ENCODE measurements at places on chromosomes 7 and 10.

GRCh38 chr7:68401313-68401712, 1197.0 kb upstream of the AUTS2 start:
- no peak for DNase-seq

DNA sequence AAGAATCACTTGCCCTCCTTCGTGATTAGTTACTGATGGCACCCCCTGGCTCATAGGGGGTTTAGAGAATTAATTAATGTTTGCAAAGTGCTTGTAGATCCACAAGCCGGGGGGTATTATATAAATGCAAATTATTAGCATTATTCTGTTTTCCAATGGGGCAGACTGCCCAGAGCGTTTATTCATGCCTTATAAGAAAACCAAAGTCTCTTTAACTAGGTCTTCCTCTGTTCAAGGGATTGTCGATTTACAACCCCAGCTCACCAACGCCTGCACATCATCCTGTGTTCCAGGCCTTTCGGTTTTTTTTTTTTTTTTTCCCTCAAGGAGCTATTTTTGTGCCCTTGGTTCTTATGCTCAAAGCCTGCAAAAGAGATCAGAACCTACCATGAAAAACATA, 630.7 kb downstream of the PARD3 start:
- no peak for DNase-seq

DNA sequence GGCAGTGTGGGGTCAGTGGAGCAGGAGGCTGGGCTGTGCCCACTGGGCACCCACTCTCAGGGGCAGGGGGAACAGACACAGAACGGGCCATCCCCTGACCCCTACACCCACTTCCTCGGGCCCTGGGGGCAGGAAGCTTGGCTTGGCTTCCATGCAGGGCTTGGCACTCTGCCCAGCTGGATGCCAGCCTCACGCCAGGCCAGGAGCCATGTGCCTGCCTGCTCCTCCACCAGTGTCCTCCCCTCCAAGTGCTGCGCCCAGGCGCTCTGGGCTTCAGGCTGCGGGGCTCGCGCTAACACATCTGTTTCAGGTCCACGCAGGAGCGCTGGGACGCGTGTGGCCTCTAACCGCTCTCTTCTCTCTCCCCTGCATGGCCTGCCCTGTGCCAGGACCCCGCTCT, 12.7 kb downstream of the LDB3 start:
- DNase-seq: no peak

- no peak for DNase-seq
Measured at GRCh38 chr7:25122373-25122772, 2.7 kb downstream of the CYCS start.

GRCh38 chr7:157905651-157906461, 569.1 kb downstream of the DNAJB6 start:
- DNase-seq: no peak

- DNase-seq: no peak
Measured at GRCh38 chr10:125882596-125882995, 1.5 kb upstream of the DHX32 start.

- DNase-seq: no peak
Measured at GRCh38 chr7:142488036-142488633, 230.3 kb upstream of the PRSS58 start.

DNA sequence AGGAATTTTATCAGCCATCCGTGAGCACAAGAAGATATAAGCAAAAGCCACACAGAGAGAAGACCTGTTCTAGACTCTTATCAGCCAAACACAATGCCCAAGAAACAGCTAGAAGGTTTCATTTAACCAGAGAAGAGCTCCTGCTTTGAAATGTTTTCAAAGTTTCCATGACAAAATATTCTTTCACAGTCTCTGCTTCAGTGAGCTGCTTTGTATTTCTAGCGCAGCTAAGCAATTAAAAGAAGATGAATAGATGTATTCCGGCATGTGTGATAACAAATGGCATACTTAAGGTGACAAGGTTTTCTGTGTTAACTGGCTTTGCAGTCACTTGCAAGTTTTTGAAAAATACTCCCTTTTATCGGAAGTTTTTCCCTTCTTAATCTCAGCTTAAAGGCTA, 78.9 kb upstream of the NXPH1 start:
- no peak for DNase-seq

DNA sequence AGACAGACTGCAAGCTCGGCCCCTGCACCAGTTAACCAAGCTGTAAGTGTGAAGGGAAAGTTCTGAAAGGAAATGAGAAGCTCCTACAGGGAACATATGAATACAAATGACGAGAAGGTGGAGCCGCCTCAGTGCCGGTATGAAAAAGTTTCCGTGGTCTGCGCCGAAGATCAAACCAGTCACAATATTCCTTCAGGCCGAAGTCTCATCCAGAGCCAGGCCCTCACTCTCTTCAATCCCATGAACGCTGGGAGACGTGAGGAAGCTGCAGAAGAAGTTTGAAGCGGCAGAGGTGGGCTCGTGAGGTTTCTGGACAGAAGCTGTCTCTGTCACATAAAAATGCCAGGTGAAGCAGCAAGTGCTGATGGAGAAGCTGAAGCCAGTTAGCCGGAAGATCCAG, 71.9 kb downstream of the CFAP46 start:
- DNase-seq: no peak

- DNase-seq: no peak
Measured at GRCh38 chr10:126101325-126101724, 205.0 kb downstream of the FANK1 start.

GRCh38 chr7:114150689-114151088, 231.9 kb upstream of the PPP1R3A start:
- DNase-seq: no peak

DNA sequence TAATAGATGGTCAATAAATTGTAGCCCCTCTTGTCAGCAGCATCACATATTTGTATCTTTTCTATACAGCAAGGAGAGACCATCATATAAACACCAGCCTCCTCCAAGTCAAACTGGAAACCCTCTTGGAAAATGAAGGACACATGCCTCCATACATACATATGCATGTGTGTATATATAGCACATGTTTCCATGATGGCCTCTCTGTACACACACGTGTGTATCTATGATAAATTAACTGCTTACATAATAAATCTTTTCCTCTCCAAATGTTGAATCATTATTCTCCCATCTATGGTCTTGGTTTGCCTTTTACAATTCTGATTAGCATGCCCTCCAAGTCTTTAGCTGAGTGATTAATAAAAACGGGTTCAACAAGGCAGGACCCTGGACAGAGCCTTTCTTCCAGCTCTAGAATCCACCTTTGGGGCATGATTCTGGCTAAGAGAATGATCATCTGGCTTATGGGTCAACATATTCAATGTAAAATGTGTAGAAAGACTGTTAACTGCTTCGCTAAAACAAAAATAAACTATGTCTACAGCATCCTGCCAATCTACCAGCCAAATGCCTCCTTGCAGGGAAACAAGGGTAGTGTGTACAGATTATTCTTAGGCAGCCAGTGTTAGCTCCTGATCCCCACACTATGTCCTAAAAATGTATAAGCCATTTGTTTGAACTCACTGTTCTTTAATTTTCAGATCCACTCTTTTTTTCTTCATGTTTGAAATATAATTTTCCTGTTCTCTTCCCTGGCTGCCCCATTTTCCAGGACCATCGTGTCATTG, 70.0 kb downstream of the CRTAC1 start:
- no peak for DNase-seq

GRCh38 chr10:23413629-23414089, 25.2 kb upstream of the OTUD1 start:
- DNase-seq: no peak

- DNase-seq: no peak
Measured at GRCh38 chr10:31939797-31940708, 11.4 kb upstream of the ARHGAP12 start.
